ENCODE measurements at places on chromosomes 2 and 18. TPM values are rescaled to one million over a fixed set of nuclear protein-coding genes. Genes with fewer than 3 reads are reported as not detected.

IMMT gene
- total RNA-seq: 85.3 TPM

ST6GAL2 gene
- total RNA-seq: 39.5 TPM

TRIM43 gene
- not detected for total RNA-seq

SULT1C4 gene
- total RNA-seq: 20.2 TPM

GRCh38 chr2:47690132-47690531, 92.8 kb upstream of the MSH6 start:
- no peak for DNase-seq

- peak; percentile 58 for DNase-seq
Observed at GRCh38 chr2:158539176-158540005, 82.6 kb downstream of the PKP4 start.

DNA sequence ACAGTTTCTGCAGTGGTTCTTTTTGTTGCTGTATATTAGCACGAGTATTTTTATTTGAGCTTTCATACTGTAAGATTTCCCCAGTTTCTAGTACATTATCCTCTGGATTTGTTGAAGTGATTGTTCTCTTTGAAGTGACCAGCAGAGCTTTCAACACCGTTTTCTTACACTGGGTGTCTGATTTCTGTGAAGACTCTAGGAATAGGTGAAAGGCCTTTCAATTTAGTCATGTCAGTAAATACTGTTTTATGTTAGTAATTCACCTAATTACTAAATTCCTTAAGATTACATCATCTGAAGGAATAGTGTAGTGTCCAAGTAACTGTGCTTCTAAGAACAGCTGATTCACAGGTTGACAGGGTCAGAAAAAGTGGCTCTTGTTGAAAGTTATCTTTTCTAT, 2.3 kb downstream of the PPM1B start:
- DNase-seq: no peak

Measured in glomerular endothelial cell (primary cell).